NCI-H1092 (cell line): ENCODE measurements at places on chromosomes 13 and 19.

- peak; percentile 17 for DNase-seq
Measured at GRCh38 chr13:30679483-30680330, 55.6 kb upstream of the ALOX5AP start.

GRCh38 chr13:23354520-23354919, 79.0 kb downstream of the SACS start:
- no peak for DNase-seq

GRCh38 chr19:5621311-5621944, 1.1 kb downstream of the SAFB2 start:
- no peak for DNase-seq

GRCh38 chr19:45421947-45422498, 1.7 kb downstream of the ERCC1 start:
- DNase-seq = no peak

DNA sequence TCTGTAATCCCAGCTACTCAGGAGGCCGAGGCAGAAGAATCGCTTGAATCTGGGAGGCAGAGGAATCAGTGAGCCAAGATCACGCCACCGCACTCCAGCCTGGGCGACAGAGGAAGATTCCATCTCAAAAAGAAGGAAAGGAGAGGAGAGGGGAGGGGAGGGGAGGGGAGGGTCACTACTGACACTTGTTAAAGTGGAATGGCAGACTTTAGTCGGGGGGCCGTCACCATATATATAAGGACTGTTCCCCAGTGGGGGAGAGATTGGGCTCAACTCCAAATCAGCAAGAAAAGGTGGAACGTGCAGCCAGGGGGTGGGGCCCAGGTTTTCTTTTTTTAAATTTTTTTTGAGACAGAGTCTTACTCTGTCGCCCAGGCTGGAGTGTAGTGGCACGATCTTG, 26.2 kb downstream of the TPT1 start:
- DNase-seq = no peak

DNA sequence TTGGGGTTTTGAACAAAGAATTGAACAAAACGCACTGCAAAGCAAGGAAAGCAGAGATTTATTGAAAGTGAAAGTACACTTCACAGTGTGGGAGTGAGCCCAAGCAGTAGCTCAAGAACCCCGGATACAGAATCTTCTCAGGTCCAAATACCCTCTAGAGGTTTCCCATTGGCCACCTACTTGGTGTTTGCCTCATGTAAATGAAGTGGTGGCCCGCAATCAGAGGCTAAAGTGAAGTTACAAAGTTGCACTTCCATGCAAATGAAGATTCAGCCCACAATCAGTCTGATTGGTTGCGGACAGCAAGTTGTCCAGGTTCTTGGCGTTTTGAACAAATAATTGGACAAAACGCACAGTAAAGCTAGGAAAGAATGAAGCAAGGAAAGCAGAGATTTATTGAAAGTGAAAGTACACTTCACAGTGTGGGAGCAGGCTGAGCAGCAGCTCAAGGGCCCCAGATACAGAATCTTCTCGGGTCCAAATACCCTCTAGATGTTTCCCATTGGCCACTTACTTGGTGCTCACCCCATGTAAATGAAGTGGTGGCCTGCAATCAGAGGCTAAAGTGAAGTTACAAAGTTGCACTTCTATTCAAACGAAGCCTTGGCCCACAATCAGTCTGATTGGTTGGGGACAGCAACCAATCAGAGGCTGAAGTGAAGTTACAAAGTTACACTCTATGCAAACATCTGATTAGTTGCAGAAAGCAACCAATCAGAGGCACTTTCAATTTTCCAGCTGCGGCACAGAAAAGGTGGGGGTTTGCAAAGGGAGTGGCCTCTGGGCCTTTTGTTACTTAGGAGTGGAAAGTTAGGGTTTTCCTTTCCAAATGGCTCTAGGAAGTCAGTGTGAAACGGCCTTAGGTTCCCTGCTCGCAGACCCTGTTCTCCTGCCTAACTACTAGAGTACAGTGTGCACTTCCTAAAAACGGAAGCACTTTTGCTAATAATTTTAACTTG, 4.8 kb upstream of the TM9SF2 start:
- DNase-seq = no peak

- no peak for DNase-seq
Measured at GRCh38 chr13:44932171-44932849, 57.0 kb downstream of the NUFIP1 start.

DNA sequence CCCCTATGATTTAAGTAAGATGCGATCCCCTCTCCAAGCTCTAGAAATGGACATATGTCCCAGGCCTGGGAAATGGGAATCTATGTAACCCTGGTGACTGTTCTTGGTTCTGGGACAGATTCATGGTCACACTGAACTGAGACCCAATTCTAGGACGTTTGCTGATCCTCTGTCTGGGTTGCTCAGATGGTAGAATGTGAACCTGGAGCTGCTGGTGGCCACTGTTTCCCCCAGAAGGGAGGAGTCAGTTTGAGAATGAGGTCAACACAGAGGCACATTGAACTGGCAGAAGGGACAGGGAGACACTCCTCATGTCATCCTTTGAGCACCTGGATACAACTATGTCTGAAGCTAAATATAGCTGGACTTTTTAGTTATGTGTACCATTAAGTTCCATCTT, 29.1 kb downstream of the FAM187B start:
- no peak for DNase-seq

DNA sequence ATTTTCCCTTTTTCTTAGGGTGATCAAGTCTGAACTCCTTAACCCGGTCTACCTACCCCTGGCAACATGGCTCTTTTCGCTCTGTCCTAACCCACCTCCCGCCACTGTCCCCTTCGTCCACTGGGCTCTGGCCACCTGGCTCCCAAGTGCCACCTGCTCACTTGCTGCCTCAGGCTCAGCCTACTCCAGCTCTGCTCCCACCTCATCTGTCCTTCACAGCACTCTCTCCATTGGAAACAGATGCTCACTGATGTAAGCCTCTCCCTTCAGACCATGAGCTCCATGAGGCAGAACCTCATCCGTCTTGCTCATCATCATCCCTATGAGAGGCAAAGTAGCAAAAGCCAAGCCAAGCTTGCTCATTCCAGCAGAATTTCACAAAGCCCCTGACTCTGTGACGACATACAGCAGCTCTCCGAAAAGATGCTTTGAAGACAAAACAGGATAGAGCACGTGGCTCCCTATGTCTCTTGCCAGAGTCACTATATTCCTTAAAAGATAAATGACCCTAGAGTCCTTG, 35.3 kb upstream of the AMER2 start:
- DNase-seq = no peak

- DNase-seq = no peak
Measured at GRCh38 chr19:2084993-2085720, 11.0 kb downstream of the MOB3A start.

DNA sequence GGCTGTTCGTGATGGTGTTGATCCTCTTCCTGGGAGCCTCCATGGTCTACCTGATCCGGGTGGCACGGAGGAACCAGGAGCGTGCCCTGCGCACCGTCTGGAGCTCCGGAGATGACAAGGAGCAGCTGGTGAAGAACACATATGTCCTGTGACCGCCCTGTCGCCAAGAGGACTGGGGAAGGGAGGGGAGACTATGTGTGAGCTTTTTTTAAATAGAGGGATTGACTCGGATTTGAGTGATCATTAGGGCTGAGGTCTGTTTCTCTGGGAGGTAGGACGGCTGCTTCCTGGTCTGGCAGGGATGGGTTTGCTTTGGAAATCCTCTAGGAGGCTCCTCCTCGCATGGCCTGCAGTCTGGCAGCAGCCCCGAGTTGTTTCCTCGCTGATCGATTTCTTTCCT, 12.2 kb upstream of the C19orf33 start:
- no peak for DNase-seq

DNA sequence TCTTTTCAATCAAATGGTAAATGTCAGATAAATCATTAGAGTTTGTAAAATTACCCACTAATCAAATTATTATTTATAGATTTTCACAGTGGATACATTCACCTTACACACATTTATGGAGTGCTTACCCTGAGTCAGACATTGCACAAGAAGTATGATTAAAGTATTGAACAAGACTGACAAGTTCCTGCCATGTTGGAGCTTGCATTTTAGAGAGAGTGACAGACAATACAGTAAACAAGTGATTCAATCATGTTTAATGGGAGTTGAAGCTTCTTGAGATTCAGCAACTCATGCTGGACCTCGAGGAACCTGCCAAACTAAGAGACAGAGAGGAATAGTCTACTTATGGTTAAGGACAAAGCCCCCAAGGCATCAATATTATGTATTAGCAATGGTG, 487.8 kb downstream of the PCDH17 start:
- no peak for DNase-seq

DNA sequence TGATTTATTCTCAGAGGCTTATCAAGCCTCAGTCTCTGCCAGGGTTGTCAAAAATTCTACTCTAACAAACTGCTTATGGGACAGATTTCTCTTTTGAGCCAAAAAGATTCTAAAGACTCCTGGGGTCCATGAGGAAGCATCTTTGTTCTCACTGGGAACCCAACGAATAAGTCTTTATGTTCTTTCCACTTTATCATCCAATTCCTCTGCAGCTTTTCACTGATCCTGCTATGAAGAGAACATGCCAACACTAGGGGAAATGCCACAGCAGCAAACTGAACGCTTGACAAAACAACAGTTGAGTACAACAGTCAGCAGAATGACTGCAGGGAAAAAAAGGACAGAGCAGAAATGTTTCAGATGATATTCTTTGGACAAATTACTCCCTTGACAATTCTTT, 22.2 kb downstream of the DCLK1 start:
- DNase-seq = no peak

DNA sequence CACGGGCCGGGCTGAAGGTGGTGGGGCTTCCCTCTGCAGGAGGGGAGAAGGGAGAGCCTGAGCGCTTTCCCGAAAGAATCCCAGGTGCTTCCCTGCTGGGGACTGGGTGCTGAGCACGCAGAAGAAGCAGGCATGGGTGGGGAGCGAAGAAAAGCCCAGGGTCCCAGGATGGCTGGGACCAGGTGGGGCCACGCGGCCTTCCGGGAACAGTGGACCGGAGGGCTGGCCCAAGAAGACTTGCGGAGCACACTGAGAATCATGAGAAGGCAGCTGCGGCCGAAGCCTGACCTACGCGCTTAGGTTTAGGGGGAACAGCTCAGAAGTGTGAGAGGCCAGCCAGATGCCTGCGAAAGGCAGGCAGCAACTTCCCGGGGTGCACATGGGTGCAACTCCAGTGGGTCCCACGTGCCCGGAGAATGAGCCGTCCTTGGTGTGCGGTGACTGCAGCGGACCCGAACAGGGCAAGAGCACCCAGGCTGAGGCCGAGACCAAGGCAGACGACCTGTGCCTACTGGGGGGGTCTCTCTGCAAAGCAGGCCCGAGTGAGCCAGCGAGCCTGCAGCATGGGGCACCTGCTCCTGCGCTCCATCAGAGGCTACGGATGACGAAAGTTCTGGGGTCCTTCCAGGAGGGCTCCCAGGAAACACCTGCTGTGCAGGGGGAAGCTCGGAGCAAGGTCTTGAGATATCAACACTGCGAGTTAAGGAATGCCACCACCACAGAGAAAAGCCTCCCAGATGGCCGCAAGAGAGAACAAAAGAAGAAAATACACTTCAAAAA, 52.4 kb downstream of the MLLT1 start:
- DNase-seq = no peak

DNA sequence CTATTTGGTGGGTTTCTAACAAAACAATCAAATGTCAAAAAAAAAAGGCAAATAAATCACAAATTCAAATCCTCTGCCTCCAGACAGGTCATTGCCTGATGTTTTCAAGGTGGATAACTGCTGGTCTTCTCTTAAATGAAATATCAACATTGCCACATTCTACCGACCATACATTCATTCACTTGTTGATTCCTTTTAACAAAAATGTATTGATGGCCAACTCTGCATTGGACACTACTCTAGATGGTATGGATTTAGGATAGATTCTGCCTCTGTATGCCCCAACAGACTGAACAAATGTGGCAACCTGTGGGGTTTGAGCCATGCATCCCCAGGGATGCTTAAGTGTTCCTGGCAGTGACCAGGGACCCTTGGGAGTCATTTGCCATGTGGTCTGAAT, 87.6 kb upstream of the STK24 start:
- peak; percentile 31 for DNase-seq
